Stimulated activated CD8-positive, alpha-beta memory T cell treated with anti-CD3 and anti-CD28 coated beads, Interleukin-15, amount 100 ng/mL, for 48 hours (primary cell): ENCODE measurements at places on chromosomes 13 and 19.

DNA sequence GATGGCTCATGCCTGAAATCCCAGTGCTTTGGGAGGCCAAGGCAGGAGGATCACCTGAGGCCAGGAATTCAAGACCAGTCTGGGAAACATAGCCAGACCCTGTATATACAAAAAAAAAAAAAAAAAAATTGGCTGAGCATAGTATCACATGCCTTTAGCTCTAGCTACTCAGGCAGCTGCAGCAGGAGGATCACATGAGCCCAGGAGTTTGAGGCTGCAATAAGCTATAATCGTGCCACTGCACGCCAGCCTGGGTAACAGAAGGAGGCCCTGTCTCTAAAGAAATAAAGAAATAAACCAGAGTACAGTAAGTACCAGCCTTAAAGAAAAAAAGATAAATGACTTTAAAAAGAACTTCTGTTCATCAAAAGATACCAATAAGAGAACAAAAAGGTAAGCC is 52.9 kb downstream of the FAM124A start:
- no peak for DNase-seq

DNA sequence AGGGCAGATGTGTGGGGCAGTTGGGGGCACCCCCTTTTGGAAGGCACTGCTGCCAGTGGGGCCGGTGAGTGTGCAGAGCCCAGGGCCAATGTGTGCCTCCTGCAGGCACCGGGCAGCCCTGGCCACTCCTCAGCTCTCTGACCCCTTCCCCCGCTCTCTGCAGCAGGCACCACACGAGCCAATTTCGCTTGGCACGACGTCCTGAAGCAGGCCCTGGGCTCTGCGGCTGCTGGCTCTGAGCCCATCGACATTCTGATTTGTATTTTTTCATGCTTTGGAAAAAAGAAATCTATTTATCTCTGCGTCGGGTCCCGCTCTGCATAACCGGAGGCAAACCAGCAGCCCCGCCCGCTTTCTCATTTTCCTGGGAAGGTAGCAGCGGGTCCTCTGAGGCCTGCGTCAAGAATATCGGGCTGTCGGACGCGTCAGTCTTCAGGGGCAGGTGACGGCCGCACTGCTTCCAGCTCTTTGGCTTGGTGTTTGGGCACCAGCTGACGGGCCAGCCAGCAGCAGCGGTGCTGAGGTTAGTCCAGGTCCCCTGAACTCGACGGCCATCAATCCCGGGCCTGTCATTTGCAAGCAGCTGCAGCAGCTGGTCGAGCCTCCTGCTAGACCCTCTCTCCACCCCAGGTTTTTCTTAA is 134.3 kb downstream of the KDM4B start:
- DNase-seq, result no peak

DNA sequence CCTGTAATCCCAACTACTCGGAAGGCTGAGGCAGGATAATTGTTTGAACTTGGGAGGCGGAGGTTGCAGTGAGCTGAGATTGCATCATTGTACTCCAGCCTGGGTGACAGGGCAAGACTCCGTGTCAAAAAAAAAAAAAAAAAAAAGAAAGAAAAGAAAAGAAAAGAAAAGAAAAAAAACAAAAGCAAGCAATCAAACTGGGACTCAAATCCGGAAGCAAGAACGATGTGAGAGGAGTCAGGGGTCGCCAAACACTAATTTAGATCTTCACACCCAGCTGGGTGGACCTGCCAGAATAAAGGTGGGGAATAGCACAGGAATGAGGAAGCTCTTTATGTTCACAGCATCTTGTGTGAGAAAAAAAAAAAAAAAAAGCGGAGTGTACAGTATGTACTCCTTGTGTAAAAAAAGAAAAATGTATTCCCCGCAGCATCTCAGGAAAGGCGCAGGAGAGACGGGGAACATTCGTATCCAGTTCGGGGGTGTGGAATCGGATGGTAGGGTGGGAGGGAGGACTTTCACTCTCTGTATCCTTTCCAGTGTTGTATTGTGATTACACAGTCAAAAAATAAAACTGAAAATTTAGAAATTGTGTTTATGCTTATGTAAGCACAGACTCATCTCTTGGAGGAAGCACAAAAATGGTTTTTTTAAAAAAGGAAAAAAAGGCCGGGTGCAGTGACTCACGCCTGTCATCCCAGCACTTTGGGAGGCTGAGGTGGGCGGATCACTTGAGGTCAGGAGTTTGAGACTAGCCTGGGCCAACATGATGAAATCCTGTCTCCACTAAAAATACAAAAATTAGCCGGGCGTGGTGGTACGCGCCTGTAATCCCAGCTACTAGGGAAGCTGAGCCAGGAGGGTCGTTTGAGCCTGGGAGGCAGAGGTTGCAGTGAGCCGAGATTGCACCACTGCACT is 7.6 kb downstream of the DNAJB1 start:
- DNase-seq, result no peak

DNA sequence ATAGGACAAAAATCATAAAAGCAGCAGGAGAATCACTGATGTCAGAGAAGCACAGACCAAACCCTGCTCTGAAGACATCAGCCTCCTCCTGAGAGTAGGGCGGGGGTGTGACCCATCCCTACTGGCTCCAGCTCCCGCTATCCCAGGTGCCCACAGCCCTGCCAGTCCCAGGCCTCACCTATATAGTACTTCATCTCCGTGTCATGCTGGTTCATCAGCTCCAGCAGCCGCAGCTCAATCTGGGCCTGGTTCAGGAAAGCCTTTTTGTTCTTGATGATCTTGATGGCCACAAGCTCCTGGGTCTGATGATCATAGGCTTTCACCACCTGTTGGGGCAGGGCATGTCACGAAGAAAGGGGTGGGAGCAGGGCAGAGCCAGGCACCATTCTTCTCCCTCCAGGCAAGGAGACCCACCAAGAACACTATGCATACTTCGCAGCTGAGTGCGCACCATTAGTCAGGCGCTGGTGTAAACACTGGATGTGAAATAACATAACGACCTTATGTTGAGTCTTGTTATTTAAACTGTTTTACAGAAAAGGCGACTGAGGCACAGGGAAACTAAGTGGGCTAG is 4.2 kb downstream of the DYRK1B start:
- no peak for DNase-seq

- no peak for DNase-seq
Measured at GRCh38 chr13:104854007-104854406, 1681.5 kb downstream of the EFNB2 start.

DNA sequence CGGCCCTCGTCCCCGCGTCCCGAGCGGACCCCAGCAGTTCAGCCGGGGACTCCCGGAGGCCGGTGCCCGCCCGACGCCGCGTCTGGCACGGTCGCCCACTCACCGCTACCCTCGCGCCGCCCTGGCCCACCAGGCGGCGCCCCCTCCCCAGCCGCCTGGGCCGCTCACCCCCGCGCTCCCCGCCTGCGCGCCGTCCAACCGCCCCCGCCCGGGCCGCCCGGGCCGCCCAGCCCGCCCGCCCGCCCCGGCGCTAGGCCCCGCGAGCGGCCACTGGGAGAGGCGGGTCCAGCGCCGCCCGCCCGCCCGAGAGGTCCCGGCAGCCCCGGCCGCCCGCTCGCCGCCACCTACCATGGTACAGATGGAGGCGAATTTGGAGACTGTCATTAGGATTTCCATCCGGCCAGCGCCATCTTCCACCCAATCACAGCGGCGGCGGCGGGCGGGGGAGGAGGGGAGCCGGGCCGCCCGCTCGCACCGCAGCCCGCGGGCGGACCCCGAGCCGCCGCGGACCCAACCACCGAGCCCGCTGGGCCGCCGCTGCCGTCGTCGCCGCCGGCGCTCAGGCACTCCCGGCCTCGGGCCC is at the start of gene USP12:
Gene USP12 (minus strand): TSS at position 568 of the 583 bp plus-strand sequence. CDS start 172 bp downstream, at position 396.
- DNase-seq, result peak; percentile 18

DNA sequence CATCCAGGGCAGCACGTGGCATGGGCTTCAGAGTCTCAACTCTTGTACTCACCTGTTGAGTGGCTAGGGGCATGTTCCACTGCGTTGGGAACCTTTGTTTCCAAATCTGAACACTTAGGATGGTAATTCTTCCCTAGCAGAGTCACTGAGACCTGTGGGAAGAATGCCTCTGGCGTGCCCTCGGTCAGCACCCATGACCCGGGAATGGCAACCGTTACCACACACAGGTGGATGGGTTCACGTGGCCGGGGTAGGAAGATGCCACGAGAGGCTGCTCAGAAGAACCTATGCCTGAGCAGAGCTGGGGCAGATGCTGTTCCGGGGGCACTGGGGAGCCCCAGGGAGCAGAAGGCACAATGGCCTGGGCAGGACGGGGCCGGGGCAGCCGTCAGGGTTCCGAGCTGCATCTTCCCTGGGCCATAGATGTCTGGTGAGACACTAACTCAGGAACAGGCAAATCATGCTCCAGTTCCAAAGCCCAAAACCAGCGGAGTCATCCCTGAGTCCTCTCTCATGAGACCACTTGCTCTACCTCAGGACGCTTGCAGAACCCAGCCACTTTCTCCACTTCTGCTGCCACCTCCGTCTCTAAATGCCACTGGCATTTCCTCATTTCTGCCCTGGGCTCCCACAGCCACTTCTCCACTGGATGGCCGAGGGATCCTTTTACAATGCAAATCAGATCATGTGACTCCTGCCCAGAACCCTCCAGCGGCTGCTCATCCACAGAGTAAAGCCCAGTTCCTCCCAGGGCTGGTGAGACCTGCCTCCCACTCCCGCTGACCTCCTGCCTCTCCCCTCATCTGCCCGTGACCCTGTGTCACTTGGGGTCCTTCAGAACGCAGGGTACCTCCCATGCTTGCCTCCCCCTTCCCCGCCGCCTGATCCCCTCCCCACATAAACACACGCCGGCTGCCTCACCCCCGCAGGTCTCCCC is 36.7 kb downstream of the FAM124A start:
- DNase-seq, result no peak

DNA sequence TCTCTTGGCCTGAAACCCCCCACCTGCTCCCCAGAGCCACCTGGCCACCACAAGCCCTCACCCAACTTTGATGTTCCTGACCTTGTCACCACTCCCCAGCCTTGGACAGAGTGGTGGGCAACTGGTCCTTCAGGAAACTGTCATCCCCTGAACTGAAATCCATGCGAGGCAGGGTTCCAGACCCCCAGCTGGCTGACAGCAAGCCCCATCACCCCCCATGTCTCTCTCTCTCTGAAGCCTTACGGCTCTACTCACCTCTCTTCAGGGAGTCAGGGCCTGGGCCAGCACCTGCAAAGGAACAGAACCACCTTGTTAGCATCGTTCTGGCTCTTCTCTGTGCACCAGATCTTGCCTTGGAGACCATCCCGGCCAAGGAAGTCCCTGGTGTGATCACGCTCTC is 2.6 kb downstream of the LRFN1 start:
- no peak for DNase-seq

GRCh38 chr13:72781451-72782439 is at the start of the genes DIS3 and PIBF1:
Gene DIS3, minus strand, starts transcription at chr13:72781900. Its CDS starts 68 bp downstream, at chr13:72781832.
Gene PIBF1, plus strand, starts transcription at chr13:72782133. Its CDS starts 1,337 bp downstream, at chr13:72783470.
- DNase-seq, result peak; percentile 95

DNA sequence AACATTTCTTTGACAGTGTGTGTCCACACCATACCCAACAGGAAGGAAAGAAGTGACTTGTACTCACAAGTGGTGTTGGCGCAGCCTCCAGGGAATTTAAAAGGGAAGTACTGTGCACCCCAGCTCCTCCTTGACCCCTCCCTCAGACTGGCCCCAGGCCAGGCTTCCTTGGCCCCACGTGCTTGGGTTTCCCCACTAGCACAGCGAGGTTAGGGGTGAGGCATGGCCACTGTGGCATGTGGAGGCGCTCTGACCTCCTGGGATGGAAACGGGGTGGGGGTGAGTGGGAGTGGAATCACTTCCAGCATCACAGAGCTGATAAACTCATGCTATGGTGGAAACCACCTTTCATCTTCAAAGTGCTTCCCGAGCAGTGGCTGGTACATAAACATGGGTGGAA is 168.6 kb downstream of the ZNF536 start:
- DNase-seq, result no peak

- DNase-seq, result no peak
Measured at GRCh38 chr13:71853725-71854124, 13.3 kb downstream of the DACH1 start.
